ENCODE measurements at places on chromosomes 5 and 9.

DNA sequence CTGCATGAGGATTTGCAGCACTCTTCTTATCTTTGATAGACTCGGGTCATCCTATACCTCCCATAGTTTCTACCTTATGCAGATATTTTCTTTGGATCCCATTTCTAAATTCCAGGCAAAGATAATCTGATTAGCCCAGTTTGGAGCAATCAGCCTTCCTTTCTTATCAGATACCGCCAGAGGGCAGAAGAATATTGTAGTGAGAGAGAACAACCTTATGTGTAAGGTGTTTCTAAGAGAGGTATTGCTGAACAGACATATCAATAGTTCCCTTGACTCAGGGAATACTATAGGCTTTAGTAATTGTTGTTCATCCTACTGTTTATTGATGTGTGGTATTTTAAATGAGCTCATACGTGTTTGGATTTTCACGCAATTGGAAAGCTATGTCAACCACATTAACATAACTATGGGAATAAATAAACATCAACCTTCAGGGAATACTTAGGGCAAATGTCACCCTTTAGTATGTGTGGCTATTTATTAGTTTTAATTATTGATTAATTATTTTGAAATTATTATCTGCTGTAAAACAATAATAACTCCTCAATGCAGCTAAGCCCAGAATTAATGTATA, 1435.2 kb upstream of the CDH9 start:
- no peak for DNase-seq

DNA sequence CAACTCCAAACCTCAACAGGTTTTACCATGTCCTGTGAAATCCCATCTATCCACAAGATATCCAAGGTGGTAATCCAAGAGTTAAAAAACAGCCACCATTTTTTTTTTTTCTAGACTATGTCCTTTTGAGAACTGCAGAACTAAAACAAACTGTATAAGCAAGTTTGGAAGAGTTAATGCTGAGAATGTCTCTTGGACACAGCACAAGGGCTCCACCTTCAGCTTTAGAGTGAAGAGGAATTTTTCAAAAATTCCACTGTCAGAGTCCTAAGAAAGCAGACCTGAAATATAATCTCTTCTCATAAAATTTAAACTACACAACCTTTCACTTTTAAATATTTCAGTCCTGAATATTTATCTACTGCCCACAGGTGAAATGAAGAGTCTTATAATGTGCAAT, 167.8 kb upstream of the CCNG1 start:
- DNase-seq, result no peak

- no peak for DNase-seq
Observed at GRCh38 chr5:81450940-81451339, 57.0 kb upstream of the ACOT12 start.

DNA sequence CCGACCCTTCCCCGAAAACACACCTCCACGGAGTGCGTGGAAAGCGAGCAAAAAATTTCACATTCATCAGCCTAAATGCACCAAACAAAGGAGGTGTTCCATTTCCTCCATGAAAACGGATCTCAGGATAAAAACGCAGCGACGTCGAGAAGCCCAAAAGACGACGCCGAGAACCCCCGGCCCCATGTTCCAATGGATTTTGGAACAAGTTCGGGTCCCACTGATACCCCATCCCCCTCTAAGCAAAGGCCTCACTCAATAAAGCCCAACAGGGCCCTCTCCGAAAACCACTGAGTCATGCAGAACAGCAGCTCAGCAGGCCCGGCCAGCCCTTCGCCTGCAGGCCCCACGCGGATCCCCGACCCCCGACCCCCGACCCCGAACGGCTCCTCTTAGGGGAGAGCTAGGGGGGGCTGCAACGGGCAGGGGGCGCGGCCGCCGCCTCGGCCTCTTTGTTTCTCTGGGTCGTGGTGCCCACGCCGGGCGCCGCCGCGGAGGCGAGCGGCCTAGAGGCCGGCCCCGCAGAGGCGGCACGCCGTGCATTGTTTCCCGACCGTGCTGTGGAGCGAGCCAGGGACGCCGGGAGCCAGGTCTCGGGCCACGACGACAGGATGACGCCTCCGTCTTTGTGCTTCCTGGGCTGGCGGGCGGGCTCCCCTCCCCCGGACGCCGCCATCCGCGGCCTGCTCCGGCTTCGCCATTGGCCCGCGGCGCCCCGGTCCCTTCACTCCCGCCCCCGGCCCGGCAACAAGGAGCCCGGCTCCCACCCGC, 915 bp downstream of the ZFAND5 start:
- peak; percentile 25 for DNase-seq

DNA sequence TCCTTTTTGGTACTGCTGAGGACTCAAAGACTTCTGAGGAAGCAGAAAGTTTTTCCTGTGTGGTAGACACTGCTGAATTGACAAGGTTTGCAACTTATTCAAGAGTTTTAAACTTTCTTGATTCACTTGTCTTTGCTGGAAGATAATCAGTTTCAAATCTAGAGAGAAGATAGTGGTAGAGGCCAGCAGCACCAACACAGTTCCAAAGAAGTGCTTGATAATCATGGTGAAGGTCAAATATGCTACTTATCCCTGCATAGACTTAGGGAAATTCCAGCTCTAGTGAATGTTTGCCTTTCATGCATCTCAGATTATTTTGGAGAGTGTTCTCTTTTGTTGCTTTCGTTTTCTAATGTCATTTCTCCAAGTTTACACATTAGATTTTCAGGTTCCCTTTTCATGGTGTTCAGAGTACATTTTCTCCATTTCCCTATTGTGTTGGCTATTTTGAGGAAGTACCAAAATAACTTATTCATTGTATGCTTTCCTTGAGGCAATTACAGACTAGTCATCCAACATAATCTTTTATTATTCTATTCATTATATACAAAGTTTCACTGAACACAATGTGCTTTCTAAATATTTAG, 550 bp downstream of the IFNE start:
- peak; percentile 78 for DNase-seq

Measured in Kasumi-1 (cell line).